NCI-H524 treated with DMSO at 0.1 percent for 48 hours (cell line): ENCODE measurements at places on chromosomes 1 and 21.

- no peak for DNase-seq
These were observed 99.7 kb upstream of the BEND5 start for GRCh38 chr1:48876330-48876785.

DNA sequence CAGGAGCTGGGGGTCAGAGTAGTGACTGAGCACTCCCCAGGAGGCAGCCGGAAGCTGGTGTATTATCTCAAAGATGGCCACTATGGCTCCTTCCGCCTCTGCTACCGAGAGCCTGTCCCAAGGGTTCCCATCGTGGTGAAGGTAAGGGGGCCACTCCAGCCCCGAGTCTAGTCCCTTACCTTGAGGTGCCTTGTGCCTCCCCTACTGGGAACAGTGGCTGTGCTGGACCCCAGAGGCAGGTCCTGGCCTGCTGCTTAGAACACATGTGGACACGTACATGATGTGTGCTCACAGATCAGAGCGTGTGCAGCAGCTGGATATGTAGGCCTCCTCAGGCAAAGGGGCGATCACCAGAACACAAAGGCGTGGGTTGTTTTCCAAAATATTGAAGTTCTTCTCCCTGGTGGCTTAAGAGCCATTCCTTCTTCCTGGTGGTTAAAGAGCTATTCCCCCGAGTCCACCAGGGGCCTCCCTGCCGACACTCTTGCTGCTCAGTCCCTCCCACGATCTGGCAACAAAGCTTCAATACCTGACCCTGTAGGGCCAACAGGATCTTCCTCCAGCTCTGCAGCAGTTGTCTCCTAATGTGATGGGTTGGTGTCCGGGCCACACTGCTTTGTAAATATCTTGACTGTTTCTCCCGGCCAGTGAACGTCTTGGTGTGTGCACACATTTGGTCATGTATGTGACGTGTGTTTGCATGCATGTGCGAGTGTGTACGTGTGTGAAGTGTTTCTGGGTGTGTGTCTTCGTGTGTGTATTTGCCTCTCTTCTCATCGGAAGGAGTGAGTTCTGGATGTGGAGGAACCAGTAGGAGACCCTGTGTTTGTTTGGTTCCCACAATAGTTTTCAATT, 68.4 kb upstream of the TINAGL1 start:
- DNase-seq, result no peak

DNA sequence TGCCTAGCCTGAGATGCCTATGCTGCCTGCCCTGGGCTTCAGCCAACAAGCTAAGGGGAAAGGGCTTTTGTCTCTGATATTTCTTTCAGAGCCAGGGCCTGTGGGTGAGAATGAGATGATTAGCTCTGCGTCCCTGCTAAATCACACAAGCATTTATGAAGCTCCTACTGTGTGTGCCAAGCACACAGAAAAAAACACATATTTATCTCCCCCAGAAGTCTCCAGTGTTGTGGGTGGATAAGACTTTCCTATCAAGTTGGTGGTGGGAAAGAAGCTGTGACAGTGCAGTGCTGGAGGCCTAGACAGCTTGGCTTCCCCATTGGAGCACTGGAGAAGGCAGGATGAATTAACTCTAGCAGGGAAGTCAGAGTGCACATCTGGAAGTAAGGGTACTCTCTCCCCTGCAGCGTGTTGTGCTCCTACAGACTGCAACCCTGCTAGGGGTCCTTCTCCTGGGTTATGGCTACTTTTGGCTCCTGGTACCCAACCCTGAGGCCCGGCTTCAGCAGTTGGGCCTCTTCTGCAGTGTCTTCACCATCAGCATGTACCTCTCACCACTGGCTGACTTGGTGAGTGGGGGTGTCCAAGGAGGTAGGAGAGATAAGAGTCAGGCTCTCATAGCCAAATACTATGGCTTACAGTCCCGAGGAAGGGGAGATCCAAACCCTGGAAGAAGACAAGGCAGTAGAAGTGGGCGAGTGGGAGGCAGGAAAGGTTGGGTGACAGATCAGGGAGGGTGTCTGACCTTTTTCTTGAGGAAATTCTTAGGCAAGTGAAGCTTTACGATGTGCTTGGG, 1.7 kb downstream of the SLC50A1 start:
- no peak for DNase-seq

DNA sequence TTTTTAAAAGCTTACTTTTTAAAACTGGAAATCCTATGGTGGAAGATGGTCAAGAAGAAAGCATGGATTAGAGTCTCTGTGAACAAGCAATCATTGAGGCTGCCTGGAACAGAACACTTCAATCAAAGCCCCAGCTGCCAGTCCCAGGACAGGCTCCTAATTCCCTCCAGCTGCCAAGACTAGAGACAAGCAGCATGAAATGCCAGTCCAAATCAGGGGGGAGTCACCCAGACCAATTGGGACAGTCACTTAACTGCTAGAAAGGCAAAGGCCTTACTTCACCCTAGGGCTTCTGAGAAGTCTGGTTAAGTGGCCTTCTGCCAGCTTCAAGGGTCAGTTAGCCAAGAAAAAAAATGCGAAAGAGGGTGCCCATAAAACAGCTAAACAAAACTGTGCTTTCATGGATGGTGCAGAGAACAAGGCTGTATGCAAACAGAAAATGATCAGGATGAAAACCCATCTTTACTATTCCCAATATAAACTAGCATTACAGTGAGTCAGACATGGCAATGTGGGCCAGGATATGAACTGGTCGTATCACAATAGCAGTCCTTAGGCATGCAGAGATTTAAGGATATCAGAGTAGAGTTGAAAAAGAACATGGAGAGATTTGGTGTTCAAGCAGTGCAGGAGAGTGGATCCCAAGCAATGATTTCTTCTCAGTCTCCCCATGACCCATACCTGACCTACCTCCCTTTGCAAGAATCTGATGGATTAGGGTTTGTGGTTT, 31.0 kb upstream of the MAN1A2 start:
- DNase-seq, result no peak

GRCh38 chr1:3327389-3327702, 127.1 kb upstream of the ARHGEF16 start:
- DNase-seq, result no peak

- no peak for DNase-seq
These were observed 14.3 kb downstream of the TMEM35B start for GRCh38 chr1:34970829-34971228.

- DNase-seq, result peak; percentile 15
These were observed 539 bp downstream of the CGN start for GRCh38 chr1:151511636-151512215.

GRCh38 chr1:237281481-237281880, 239.5 kb downstream of the RYR2 start:
- no peak for DNase-seq

DNA sequence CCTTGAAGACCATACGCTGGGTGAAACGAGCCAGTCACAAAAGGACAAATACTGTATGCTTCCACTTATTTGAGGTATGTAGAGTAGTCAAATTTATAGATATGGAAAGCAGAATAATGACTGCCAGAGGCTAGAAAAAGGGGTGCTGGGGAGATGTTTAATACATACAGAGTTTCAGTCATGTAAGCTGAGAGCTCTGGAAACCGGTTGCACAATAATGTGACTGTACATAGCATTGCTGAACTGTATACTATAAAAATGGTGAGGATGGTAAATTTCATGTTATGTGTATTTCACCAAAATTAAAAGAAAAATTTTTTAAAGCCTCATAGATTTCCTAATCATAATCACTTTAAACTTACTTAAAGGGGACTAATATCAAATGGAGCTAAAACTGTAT, 110.8 kb downstream of the ZZZ3 start:
- DNase-seq, result no peak

DNA sequence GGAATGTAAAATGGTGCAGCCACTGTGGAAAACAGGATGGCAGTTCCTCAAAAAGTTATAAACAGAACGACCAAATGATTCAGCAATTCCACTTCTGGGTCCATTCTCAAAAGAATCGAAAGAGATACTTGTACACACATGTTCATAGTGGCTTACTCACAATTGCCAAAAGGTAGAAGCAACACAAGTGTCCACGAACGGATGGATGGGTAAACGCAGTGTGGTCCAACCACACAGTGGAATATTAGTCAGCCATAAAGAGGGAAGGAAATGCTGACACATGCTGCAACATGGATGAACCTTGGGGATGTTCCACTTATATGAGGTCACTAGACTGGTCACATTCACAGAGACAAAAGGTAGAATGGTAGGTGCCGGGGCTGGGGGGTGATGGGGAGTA, 5.3 kb downstream of the KRTAP10-1 start:
- no peak for DNase-seq

DNA sequence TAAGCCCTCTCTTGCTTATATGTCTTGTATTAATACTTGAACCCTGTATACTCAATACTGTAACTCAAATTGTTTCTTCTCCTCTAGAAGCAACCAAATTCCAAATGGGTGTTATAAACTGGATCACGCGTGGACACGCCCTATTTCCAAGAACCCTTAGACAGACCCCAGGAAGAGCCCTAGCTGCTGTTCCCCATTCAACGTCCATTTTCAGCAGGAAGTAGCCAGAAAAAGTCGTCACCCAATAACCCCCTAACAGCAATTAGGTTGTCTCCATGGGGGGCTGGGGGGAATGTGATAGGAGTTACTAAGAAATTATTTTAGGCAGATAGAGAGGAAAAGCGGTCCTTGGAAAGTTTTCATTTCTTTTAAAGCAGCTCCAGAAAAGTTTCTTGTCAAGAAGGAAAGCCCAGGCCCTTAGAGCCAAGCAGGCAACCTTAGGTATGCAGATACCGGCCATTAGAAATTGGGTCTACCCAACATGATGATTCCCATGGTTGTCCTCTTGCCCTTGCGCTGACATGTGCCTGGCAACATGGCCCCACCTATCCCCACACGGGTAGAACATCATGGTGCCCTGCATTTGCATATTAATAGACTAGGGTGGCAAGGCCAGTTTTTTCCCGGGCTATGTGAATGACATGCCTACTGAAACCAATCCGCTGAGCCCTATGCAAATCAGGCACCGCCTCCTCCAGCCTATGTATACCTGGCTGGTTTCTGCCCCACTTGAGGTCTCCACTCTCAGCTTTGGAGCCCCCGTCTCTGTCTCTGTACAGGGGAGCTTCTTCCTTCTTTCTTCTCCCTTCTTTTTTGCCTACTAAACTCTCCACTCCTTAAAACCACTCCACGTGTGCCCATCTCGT, 4.0 kb upstream of the CD46 start:
- DNase-seq, result no peak

- no peak for DNase-seq
These were observed 14.0 kb upstream of the FOXO6 start for GRCh38 chr1:41347276-41347675.

- DNase-seq, result no peak
These were observed 30.0 kb downstream of the ZC3H11B start for GRCh38 chr1:219582865-219583264.

DNA sequence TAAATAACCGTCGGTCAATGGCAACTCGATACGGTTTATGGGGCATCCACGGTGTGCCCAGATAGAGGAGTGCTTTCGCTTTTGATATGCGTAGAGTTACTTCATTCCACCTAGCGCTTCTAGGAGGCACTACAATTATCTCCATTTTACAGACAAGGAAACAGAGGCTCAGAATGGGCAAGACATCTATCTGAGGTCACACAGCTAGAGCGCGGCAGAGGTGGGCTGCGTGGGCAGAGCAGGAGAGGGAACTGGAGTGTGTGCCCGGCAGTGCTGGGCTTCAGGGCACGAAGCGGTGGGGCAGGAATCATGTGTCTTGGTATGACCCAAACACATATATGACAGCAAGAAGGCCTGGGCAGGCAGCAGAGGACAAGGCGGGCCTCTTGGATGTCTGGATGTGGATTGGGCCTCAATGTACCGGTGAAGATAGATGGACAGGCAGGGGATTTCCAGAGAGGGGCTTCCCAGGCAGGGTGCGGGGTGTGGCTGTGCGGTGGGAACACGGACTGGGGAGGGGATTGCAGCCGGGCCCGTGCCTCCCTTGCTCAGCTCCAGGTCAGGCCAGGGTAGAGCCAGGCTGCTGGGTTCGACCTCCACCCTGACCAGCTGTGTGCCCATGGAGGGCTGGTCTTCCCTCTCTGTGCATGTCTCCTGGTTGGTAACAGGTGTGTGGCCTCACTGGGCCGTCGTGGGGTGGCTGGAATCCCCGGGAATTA, 21.2 kb downstream of the TP73 start:
- no peak for DNase-seq

- DNase-seq, result no peak
These were observed 411.1 kb downstream of the PCP4 start for GRCh38 chr21:40278345-40278744.
